ENCODE measurements at places on chromosomes 2 and 18.

- DNase-seq: no peak
Observed at GRCh38 chr2:192953116-192953515, 758.4 kb upstream of the TMEFF2 start.

DNA sequence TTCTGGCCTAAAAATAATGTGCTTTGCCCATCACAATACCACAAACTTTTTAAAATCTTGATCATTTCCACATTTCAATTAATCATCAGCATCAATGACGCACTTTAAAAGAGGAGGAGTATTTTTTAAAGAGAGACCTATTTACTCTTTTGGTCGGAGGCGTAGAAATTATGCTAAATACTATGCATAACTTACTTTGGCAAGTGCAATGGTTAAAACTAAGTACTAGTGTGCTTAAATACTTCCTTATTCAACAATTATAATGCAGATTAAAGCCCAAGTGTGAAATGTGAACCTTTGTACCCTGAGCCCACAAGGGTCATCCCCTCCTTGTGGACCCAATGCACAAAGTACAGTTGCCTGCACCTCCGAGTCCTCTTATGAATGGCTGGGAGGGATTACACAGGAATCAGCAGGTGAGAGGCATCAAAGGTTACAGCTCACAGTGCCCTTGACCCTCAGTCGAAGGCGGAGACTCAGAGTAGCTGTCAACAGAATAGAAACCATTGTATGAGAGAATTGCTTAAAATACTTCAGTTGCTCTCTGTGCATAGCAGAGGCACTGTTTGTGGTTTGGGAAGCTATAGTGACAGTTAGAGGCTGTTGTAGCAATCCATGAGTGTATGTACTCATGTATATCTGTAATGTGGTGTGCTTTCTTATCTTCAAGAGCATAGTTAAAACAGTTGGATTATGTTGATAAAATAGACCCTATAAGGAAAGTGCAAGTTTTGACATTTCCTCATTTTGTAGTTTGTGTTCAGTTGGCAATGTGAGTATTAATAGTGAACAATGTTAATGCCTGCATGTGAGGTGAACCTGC, 151.7 kb upstream of the ITGA4 start:
- no peak for DNase-seq

DNA sequence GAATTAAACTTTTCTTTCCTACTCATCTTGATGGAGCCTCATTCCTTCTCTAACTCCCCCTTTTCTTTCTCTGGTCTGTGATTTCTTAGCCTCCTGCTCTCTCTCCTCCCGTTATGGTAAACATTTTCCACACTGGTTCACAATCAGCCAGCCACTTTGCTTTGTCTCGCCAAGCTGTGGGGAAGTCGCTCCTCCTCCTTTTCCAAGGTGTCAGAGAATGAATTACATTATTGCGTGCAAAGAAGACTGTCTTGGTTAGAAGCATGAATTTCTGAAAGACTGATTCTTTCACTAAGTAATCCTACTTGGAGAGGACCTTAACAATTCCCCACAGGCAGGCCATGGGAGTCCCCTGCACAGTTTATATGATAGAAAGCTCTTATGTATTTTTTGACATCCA, 46.1 kb downstream of the RASGRP3 start:
- DNase-seq: no peak

GRCh38 chr18:66043009-66043408, 292.2 kb downstream of the CDH7 start:
- no peak for DNase-seq

DNA sequence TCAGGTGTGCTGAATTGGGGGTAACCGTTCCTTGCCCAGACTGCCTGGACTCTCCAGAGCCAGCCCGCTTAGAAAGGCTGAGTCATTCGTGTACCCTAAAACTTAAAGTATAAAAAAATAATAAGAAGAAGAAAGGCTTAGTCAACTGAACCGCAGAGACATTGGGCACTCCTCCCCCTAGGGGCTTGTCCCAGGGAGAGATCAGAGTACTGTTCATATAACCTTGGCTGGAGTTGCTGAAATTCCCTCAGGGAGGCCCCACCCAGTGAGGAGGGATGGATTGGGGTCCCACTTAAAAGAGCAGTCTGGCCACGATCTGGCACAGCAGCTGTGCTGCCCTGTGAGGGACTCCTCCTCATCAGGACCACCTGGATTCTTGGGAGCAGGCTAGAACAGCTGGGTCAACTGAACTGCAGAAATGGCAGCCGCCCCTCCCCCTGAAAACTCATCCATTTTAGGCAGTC, 37.2 kb downstream of the ANKRD12 start:
- DNase-seq: no peak

DNA sequence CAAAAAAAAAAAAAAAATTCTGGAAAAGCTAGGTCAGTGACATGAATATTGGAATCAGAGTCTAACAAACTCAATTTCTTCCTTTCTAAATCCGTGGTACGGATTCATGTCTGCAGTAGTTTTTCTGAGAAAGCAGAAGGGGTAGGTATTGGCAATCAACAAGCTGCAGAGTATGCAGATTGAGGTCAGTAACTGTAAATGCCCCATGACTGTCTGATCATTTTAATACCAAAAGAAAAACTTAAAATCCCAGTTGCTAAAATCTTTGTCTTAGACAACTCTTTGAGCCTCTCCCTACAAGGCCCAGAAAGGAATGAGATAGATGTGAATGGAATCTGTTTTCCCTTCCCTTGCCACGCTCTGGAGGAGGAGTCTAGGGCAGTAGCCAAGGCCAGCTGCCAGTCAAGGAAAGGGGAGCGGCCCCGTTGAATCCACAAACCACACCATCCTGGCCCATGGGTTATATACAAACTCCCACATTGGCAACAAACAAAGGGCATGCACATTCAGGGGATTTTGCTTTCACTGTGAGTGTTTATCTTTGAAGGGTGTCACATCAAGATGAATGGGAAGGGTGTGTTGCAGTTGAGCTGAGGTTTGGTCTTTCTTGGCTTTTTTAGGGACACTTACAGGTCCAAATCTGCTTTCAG, 6.1 kb upstream of the CASP8 start:
- no peak for DNase-seq

DNA sequence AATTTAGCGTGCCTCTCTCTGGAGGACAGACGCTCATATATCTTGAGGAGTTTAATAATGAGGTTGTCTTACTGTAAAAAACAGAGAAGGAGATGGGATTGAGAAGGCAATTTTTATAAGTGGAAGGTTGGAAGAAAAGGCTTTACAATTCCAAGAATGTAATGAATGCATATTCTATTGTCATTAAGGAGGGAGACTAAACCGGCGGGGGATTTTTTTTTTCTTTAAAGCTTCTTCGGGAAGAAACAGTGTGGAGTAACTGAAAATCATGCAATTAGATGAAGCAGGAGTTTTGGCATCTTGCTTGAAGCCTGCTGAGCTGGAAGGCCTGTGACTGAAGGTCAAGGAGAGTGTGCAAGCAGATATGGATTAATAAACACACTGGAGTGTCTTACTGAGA, 124.4 kb downstream of the HRH4 start:
- no peak for DNase-seq

- DNase-seq: no peak
Observed at GRCh38 chr2:23280401-23280800, 104.6 kb upstream of the KLHL29 start.

GRCh38 chr2:241850544-241851324, 8.0 kb downstream of the PDCD1 start:
- DNase-seq: no peak

GRCh38 chr2:135742325-135742757, 686 bp downstream of the UBXN4 start:
- peak; percentile 74 for DNase-seq

DNA sequence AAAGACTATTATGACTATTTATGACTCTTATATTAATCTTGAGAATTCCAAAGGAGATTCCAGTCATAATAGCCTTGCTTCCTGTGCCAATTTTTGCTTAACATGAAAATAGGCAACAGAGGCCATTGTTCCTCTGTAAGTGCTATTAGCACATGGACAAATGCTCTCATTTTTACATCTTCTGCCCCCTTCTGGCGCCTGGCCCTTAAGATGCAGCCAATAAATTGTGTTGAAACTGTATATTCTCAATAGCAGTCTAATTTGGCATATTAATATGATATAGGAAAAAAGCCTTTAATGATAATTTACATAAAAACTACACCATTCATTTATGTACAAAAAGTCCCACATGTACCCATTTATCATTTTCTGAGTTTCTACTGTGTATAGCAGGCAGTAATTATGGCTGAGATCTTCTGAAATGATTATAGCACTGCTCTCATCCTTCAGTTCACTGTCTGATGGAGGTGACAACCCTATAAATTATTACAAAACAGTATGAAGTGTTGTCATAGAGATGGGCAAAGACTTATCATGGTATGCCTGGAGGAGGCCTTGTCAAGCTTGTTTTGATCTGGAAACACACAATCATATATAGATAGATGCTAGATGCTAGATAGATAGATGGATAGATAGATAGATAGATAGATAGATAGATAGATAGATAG, 613.3 kb downstream of the TSN start:
- peak; percentile 37 for DNase-seq

- DNase-seq: no peak
Observed at GRCh38 chr2:185862657-185863398, 124.2 kb downstream of the FSIP2 start.

GRCh38 chr2:111705711-111706336, 178.2 kb downstream of the ANAPC1 start:
- DNase-seq: peak; percentile 99

GRCh38 chr2:241555711-241556110, 2.8 kb upstream of the BOK start:
- no peak for DNase-seq

DNA sequence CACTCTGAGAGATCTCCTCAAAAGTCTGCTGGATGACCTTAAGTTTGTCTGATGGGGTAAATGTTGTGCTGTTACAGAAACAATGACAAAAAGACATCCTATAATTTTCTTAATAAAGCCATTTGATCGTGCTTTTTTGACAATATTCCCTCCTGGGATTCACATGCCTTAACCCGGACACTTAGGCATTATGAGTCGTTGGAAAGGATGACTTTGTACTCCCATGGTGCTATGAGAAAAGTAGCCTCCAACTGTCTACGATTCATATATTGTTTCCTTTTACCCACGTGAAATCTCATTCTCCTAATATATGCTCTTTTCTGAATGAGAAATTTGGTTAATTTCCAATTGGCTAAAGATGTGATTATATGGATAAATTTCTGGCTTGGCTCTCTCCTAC, 6.1 kb upstream of the MPP4 start:
- no peak for DNase-seq

- peak; percentile 23 for DNase-seq
Observed at GRCh38 chr2:20164061-20164733, 60.7 kb downstream of the SDC1 start.

DNA sequence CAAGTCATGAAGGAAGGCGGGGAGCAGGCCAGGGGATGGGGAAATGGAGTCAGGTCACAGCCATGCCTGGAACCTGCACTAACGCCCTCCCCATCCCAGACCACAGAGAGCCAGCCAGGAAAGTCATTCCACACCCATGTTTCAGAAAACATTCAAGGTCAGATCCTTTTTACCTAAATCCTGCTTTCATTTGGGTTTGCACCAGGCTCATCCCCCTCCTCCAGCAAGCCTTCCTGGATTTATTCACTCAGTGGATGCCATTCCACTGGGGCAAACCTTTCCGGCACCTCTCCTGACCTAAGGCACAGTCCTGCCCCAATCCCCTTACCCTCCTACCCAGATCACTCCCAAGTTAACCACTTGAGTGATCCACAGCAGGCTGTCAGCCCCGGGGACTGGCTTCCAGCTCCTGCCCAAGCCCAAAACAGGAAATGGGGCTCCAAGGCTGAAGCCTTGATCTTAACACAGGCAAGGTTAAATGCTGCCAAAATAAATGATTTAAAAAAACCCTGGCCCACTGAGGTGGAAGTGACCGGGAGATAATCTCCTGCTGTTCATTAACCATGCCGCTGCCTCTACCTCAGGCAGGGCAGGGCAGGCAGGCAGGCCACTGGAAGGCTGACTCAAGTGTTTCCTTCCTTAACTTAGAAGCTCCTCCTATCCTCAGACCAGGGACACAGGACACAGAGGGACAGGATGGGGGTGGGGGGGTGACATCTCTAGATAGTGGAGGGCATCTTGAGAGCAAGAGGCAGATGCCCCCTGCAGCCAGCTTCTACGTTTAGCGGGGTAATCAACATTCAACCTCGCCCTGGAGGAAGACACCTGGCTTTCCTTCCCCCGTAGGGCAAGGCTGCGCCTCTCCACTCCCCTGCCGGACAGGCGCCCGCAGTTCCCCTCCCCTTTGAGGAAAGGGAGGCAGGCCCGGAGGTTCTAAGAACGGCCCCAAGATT, 1.4 kb downstream of the RAB11FIP5 start:
- peak; percentile 95 for DNase-seq

GRCh38 chr18:68766433-68766832, 31.4 kb upstream of the CCDC102B start:
- no peak for DNase-seq

DNA sequence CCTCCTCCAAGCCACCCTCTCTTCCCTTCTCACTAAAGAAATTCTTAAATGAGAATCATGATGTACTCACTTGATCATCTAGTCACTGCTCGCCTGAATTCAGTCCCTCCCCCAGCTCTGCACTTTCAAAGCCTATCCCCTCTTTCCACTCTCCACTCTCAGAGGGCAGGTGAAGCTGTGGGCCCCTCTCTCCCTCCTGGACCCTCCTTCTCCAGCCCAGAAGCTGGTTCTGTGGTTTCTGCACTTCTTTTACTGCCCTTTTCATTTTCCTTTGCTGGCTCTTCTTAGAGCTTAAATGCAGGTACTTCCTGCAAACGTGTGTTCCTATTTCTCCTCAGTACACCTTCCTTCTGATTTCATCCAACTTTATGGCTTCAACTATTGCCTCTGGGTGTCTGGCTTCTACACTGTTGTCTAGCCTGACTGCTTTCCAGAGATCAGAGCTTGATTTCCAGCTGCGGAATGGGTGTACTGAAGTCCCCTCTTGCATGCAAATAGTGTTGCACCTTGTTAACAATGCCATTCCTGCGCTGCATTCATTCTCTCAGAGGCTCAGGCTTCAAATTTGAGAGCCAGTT, 15.3 kb upstream of the TXNDC2 start:
- no peak for DNase-seq

- DNase-seq: peak; percentile 7
Observed at GRCh38 chr2:144596073-144596871, 76.4 kb upstream of the ZEB2 start.

DNA sequence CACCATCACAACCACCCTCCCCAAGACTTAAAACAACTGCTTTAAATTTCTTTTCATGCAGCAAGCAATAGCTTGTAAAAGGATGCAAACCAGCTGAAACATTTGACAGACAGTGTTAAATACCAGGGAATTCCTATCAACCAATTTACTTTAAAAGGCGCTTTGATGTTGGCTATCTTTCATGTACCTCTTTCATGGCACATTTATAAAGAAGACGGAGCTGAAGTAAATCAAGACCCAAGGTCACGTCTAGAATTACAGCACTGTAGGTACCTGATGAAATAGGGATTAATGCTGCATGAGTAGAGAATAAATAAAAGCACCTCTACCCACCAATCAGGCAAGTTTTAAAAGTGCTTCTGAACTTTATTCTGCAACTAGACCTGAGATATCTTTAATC, 78.9 kb downstream of the SRBD1 start:
- DNase-seq: no peak

- peak; percentile 55 for DNase-seq
Observed at GRCh38 chr18:58051765-58052460, 7.9 kb downstream of the NEDD4L start.

Measured in ACHN (cell line).